ENCODE measurements at places on chromosomes 6 and 20.

GRCh38 chr6:39100358-39100757 lies 14.6 kb downstream of the SAYSD1 start:
- DNase-seq, result no peak

- peak; percentile 40 for DNase-seq
These were observed 945 bp downstream of the TENT5A start for GRCh38 chr6:81751388-81752083.

GRCh38 chr20:2142649-2143048 lies 41.0 kb downstream of the STK35 start:
- no peak for DNase-seq

- no peak for DNase-seq
These were observed 20.4 kb downstream of the PTPRK start for GRCh38 chr6:128500014-128500413.

DNA sequence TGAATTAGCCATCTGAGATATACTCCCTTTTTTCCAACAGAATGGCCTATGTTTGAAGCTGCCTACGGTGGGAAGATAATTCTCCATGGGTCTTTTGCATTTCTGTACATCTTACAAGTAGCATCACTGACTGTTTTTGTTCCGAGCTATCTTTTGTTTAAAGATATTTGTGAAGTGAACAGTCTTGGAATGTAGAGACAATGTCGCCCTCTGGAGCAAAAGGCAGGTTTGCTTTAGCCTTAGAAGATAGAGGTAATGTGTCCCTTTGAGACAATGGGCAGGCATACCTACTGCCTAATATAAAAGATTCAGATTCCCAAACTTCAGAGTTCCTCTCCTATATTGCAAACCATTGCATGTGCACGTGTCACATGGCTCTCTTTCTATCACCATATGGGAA lies 347.8 kb upstream of the CNR1 start:
- DNase-seq, result no peak

DNA sequence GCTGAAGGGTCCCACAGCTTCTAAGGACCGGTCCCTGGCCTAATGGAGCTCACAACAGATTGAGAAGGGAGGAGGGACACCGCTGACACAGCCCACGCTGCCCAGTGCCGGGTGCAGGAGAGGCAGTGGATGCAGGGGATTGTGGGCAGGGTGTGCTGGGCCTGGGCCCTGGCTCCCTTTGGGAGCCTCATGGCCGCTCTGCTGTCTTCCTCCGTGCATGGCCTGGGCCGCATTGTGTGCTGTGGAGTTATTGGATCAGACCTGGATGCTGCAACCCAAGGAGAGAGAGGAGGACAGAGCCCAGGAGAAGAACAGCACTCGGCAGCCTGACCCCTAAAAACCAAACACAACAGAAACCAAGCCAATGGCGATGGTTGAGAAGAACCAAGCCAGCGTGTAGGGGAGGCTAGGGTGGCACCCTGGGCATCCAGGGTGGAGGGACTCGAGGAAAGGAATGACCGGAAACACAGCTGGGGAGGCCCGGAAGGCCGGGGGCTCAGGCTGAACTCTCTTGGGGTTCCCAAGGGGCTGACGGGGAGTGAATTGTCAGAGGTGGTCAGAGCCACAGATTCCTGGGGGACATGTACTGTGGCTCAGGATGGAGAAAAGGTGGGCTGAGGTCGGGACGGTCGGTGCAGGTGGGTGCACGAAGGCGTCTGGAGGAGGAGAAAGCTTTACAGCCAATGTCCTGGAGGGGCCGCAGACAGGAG lies 41.0 kb downstream of the ERMARD start:
- DNase-seq, result no peak

GRCh38 chr20:33400812-33401183 lies 521 bp downstream of the CDK5RAP1 start:
- no peak for DNase-seq

- DNase-seq, result no peak
These were observed 159.5 kb downstream of the SOD2 start for GRCh38 chr6:159533568-159533967.

Data from stimulated activated naive CD8-positive, alpha-beta T cell treated with anti-CD3 and anti-CD28 coated beads, Interleukin-15, Interleukin-2, amounts not matched to agents 100 U/mL and 50 U/mL, for 24 hours (primary cell).